ENCODE measurements at places on chromosomes 16 and 17.
A peak's percentile ranks its signal among the peaks of the same experiment; 100 is the strongest.

- DNase-seq: peak; percentile 31
Observed at GRCh38 chr16:9090101-9090959, 1.1 kb upstream of the HAPSTR1 start.

GRCh38 chr17:57880086-57880456 is 30.2 kb upstream of the MRPS23 start:
- no peak for DNase-seq

DNA sequence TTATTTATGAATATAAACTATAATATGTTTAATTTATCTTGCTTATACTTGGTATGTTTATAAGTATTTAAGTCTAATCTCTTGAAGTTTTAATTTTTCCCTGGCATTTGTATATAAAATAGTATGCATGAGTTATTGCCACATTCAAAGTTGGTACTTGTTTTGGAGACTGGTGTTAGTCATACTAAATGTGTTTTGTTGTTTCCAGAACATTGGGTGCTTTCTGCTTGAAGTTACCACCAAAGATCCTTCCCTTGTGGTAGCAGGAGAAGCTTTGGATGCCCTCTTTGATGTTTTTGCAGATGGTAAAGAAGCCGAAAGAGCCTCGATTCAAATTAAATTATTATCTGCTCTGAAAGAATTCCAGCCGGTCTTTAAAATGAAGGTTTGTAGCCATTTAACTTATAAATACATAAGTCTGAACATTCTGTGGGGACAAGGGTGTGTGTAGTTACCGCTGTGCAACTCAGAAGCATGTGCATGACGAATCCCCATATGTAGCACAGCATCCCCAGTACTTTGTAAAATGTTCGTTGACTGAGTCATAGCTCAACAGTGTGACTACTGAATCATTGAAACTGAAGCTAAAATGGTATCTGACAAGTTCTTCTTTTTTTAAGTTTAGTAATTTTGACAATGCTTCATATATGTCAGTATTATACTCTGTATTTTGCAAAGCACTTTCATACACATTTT is 36.4 kb downstream of the HEATR3 start:
- DNase-seq: no peak

- no peak for DNase-seq
Observed at GRCh38 chr17:75856062-75856756, 1.1 kb upstream of the WBP2 start.

DNA sequence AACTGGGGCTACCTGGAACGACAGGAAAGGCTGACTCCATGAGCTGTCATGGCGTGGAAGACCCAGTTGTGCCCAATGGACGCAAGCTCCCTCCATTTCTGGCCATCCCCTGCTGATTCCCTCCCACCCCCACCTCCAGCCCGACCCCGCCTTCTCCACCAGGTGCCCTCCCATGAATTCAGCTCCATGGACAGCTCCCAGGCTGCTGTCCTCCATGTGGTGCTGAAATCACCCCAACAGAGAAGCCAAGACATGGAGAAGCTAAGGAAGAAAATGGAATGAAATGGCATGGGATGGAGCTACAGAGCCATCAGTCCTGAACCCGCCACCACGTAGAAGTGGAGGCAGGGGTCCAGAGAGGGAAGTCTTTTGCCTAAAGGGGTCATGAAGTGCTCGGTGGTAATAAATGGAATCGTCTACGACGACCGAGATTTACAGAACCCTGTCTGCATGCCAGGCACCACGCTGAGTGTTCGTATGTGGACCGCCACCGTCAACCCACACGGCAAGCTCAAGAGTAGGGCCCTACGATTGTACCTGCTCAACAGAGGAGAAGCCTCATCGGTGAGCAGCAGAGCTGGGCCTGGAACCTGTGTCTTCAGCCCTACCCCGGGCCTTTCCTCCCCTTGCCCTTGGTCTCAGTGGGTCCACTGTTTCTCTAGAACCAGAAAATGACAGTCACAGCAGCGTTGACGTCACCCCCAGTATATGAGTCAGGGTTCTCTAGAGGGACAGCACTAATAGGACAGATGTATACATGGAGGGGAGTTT is 9.3 kb upstream of the ZC3H18 start:
- no peak for DNase-seq

- DNase-seq: no peak
Observed at GRCh38 chr16:85833219-85833920, 33.9 kb downstream of the COX4I1 start.

- no peak for DNase-seq
Observed at GRCh38 chr17:29857823-29858222, 72.2 kb downstream of the SSH2 start.

GRCh38 chr16:20249211-20249610 is 78.1 kb downstream of the GP2 start:
- no peak for DNase-seq

- no peak for DNase-seq
Observed at GRCh38 chr16:76214856-76215255, 62.3 kb upstream of the CNTNAP4 start.

GRCh38 chr16:87945351-87946042 is 5.7 kb upstream of the BANP start:
- DNase-seq: no peak
